ENCODE measurements at places on chromosomes 12 and 14.

- no peak for DNase-seq
Observed at GRCh38 chr14:102548616-102549240, 39.2 kb upstream of the ANKRD9 start.

- no peak for DNase-seq
Observed at GRCh38 chr12:109864916-109865315, 15.4 kb downstream of the GLTP start.

GRCh38 chr12:106760184-106760531, 14.3 kb upstream of the RIC8B start:
- no peak for DNase-seq

DNA sequence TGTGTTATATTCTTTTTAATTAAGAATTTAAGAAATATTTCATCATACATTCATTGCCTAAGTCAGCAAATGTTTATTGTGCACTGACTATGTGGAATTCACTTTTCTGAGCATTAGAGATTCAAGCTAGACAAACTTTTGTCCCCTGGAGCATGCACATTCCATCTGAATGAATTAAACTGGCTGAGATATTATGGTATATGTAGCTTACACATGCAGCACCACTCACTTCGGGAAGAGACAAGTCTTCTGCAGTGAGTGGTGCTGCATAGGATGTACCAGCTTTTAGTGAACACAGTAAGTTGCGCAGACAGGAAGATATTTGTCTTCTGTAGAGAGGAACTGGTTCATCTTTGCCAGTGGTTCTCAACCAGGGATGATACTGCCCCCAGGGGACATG, 318.4 kb downstream of the SYT1 start:
- DNase-seq, result no peak

DNA sequence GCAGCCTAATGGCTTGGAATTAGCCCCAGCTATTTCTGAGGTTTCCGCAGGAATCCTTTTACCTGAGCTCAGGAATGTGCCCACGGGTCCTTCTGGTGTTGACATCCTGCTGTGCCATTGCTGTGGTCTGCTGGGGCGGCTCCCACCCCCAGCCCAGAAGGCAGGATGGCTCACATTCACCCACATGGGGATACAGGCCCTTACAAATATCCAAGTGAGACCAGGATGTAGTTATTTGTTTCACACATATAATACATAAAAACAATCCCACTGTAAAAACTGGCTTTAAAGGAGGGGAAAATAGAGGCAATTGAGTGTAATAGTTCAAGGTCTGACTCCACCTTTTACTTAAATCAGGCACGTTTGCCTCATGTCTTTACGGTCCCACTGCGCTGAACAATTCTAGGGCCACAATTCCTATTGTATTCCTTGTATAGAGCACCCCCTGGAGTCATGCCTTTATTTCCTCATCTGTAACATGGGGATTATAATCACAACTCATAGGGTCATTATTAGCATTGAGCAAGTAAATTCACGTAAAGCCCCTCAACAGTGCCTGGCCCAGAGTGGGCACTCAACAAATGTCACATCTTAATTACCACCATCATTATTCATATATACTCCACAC, 57.2 kb upstream of the FICD start:
- DNase-seq, result no peak

DNA sequence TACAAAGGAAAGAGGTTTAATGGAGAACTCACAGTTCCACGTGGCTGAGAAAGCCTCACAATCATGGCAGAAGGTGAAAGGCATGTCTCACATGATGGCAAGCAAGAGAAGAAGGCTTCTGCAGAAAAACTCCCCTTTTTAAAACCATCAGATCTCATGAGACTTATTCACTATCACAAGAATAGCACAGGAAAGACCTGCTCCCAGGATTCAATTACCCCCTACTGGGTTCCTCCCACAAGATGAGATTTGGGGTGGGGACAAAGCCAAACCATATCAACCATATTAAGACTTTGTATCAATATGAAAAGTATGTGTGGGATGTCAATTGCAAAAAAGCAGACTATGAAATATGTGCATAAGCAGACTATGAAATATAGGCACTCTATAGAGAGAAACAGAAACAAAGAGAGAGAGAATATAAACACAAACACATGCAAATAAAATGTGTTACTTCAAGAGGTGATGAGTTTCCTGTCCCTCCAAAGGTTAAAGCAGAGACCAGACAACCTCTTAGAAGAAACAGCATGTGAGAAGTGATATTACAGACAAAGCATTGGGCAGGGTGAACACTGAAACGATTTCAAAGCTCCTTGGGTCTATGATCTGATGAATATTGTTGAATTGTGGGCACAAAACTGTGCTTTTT, 151.2 kb upstream of the KRR1 start:
- no peak for DNase-seq

- no peak for DNase-seq
Observed at GRCh38 chr12:43111608-43112007, 440.4 kb downstream of the ADAMTS20 start.

DNA sequence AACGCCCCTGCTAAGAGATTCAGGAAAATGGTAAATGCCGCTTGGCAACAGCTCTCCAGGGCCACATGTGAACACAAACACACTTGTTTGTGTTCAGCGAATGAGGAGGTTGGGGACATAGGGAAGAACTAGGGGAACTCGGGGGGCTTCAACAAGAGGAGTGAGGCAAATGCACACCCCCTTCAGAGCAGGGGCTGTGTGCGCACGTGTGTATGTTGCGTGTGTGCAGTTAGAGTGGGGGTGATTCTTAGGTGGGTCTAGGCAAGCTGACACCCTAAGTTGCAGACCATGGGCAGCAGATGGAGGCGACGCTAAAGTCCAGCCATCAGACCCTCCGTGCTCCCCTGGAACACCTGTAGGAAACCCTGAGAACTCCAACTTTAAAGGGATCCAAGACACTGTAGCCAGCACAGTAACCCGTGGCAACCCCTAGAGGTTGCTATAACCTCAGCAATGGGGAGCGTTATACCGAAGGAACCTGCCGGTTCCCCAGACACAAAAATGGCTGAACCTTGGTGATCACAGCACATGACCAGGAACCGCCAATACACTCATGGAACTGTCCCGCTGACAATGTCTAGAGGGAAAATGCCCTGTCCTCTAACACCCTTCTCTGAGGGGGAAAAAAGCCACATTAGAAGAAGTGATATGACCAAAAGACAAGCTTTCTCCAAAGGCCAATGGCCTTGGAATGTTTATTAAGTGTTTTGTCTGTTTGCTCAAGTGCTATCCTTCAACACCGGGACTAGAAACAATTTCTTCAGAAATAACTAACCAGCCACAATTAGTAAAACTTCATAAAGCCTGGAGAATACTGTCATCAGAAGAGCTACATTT, 86.5 kb upstream of the CEP83 start:
- DNase-seq, result no peak

- DNase-seq, result peak; percentile 70
Observed at GRCh38 chr12:112170376-112170775, 45.0 kb downstream of the TRAFD1 start.

- peak; percentile 67 for DNase-seq
Observed at GRCh38 chr14:104486222-104486923, 93.2 kb upstream of the C14orf180 start.

DNA sequence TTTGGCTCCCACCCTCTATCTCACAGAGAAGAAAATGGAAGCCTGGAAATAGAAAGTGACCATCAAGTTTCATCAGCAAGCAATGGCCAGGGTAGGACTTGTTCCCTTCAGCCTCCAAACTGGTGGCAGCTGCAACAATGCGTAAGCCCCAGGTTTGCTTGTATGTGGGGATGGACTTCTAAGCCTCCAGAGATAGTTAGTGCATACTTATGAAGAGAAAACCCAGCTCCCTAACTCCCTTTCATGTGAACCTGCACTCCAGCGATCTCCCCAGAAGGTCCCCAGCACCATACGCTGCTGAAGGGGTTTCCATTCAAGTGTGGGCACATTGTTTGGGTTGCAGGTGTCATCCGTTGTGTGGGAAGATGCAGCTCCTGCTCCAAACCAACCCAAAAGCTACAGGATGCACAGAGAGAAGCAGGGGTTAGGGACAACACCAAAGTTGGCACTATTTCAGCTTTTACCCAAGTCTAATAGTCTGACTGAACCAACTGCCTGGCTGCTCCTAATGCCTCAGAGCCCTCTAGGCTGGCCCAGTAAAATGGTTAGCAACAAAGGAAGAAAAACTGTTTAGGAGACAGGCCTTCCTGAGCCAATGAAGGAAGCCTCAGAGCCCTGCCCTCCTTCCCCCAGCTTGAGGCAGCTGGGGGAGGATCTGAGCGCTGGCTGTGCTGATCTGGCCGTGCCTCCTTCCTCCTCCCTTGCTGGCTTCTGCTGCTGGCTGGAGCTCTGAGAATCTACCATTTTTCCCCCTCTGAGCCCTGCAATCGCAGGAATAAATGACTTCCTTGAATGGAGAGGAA, 12.3 kb downstream of the ZFP36L1 start:
- DNase-seq, result no peak

DNA sequence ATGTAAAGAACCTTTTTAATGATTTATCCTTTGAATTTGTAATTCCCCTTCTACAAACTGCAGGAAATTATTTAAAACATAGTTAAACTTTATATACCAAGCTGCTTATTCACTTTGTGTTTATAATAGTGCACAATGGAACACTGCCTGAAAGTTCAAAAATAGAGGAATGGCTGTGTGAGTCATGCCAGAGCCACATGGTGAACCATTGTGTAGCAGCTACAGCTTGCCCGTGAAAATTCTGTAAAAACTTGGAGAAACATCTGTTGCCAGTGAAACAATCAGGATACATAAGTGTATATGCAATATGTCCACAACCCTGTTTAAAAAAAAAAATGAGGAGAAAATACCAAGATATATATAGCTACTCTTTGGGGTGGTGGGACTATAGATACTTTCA, 59.5 kb downstream of the VEZT start:
- no peak for DNase-seq

GRCh38 chr14:48008646-48009045, 333.2 kb upstream of the MDGA2 start:
- no peak for DNase-seq

GRCh38 chr12:15693228-15693911, 95.8 kb downstream of the EPS8 start:
- no peak for DNase-seq

DNA sequence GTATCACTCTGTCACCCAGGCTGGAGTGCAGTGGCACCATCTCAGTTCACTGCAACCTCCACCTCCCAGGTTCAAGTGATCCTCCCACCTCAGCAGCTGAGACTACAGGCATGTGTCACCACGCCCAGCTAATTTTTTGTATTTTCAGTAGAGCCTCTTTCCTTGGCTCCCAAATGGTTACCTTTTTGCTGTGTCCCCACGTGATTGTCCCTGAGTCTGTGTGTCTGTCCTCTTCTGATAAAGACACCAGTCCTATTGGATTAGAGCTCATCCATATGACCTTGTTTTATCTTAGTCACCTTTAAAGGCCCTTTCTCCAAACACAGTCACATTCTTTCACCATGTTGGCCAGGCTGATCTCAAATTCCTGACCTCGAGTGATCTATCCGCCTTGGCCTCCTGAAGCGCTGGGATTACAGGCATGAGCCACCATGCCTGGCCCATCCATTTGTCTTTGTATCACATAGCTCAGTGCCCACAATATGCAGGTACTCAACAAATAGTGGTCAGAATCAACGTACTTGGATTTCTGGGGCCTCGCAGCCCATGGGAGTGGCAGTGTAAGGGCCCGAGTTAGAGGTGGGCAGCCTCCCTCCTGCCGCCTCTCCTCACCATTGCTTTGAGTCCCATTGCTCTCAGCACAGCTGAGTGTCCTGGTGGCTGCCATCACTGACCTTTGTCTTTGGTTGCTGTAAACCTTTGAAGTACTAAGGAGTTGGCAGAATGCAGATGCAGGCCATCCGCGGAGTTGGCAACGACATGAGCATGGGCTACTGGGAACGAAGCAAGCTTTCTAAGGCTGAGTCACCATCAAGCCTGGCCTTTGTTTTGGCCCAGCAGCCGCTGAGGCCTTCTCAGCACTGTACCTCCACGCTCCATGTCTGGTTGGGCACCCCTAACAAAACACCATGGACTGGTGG, 9.3 kb downstream of the TPCN1 start:
- peak; percentile 64 for DNase-seq

- DNase-seq, result no peak
Observed at GRCh38 chr14:57352396-57353170, 37.8 kb upstream of the NAA30 start.

- no peak for DNase-seq
Observed at GRCh38 chr14:103280278-103280928, 53.6 kb upstream of the EIF5 start.

- no peak for DNase-seq
Observed at GRCh38 chr14:85535321-85535720, 5.4 kb downstream of the FLRT2 start.

GRCh38 chr12:20183563-20183962, 184.8 kb upstream of the PDE3A start:
- no peak for DNase-seq

DNA sequence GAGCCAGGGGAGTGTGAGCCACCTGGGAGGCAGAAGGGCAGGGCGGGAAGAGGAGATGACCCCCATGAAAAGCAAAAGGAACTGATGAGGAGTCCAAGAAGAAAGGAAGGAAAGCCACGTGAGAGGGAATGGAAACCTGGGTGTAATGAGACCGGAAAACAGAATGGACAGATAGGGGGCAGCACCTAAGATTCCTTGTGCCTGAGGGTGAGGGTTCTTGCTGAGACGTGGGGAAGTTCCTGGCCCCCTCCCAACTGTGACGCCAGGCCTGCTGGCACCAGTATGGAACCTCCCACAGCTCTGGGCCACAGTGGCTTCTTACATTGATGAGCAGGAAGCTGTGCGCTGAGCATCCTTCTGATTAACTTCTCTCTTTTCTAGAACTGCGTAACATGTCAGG, 30.8 kb downstream of the TTC7B start:
- DNase-seq, result peak; percentile 72

- no peak for DNase-seq
Observed at GRCh38 chr14:60171690-60172089, 6.5 kb upstream of the DHRS7 start.

- no peak for DNase-seq
Observed at GRCh38 chr12:107287436-107288413, 194.4 kb upstream of the CRY1 start.

GRCh38 chr12:45575823-45576475, 153.6 kb upstream of the ARID2 start:
- DNase-seq, result no peak

DNA sequence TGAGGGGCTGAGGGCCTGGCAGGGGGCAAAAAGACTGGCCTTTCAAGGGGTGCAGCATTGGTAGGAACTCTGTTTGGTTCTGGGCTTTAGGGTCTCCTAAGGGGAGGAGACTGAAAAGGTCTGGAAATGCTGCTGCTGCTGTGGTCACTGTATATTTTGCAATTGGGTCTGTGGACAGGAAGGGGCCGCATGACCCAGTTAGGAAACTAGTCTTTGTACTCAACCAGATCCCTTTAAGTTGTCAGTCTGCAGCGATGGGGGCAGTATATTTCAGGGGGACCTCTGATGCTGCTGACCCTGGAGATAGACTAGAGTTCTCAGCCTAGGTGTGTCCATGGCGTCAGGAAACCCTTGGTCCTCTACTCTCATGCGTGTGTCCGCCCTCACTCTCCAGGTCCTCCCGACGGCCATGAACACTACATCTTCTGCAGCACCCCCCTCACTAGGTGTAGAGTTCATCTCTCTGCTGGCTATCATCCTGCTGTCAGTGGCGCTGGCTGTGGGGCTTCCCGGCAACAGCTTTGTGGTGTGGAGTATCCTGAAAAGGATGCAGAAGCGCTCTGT, 4.0 kb downstream of the LTB4R start:
- DNase-seq, result no peak

GRCh38 chr12:55172686-55173085, 46.5 kb downstream of the OR9K2 start:
- DNase-seq, result no peak

Measured in suprapubic skin (tissue), 4 donors.